ENCODE measurements at places on chromosomes 6 and 20.

GRCh38 chr6:2081155-2082138 lies 164.0 kb downstream of the GMDS start:
- no peak for DNase-seq

- DNase-seq = no peak
Measured at GRCh38 chr6:29790626-29791025, 37.0 kb upstream of the HLA-G start.

- no peak for DNase-seq
Measured at GRCh38 chr6:43070028-43070632, 6.0 kb upstream of the PTK7 start.

GRCh38 chr6:50097966-50098640 lies 48.4 kb upstream of the DEFB112 start:
- DNase-seq = no peak

GRCh38 chr6:6834356-6835222 lies 246.1 kb downstream of the LY86 start:
- no peak for DNase-seq

GRCh38 chr6:34028691-34029360 lies 117.1 kb downstream of the GRM4 start:
- DNase-seq = no peak

DNA sequence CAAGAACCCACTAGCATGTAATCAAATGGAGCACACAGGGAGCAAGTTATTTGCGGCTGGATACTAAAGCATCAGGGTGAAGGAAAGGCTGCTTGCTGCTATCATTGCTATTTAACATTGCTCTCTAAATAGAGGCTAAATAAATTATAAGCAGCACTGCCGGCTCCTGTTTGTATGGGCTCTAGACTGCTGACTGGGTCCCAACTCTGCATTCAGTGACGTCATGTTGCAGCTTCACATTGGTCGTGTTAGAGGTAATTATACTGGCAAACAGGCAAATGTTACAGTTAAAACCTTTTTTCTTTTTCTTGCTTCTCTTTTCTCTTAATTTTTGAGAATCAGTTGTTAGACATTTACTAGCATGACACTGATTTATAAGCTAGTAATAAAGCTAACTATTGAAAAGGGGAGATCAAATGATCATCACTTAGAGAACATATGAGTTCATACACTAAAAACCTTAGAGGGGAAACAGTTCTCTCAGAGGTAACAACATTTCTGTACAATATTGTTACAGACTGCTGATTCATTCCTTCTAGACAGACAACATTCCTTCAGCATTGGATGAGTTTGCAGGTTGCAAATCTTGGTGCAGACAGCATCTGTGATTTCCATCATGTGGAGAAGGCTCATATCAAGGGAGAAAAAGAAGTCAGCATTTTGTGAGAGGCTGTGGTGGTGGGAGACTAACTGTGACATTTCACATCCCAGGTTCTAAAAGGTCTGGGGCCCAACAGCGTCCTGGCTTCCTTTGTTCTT lies 15.9 kb downstream of the RFPL4B start:
- DNase-seq = no peak

DNA sequence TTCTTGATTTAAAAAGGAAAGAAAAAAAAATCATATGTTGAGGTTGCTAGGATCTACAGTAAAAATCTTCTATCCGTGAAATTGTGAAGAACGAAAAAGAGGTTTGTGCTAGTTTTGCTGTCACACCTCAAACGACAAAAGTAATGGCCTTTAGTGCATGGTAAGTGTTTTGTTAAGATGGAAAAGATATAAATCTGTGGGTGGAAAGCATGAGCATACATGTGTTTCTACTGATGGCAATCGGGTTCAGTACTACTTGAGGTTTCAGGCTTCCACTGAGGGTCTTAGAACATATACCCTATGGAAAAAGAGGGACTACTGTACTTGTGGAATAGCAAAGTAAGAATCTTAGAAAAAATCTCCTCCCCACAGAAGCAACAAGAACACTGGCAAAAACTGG lies 58.0 kb downstream of the AHI1 start:
- DNase-seq = no peak

DNA sequence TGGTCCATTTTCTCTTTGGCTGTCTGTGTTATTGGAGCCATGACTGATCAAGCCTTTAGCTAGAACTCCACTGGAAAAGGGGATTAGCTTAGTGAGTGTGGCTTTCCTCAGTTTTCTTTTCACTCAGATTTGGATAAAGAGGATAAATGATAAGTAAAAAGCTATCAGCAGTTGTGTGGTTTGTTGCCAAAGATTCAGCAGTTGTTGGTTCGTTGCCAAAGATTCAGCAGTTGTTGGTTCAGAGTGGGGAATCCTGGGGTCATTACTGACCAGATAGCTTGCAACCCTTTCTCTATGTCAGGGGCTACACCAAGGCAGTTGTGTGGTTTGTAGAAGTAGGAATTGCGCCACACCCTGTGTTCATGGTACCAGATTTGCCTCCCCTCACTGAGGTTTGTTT lies 107.7 kb upstream of the SCP2D1 start:
- DNase-seq = no peak

- no peak for DNase-seq
Measured at GRCh38 chr6:37482606-37483251, 17.0 kb downstream of the CCDC167 start.

DNA sequence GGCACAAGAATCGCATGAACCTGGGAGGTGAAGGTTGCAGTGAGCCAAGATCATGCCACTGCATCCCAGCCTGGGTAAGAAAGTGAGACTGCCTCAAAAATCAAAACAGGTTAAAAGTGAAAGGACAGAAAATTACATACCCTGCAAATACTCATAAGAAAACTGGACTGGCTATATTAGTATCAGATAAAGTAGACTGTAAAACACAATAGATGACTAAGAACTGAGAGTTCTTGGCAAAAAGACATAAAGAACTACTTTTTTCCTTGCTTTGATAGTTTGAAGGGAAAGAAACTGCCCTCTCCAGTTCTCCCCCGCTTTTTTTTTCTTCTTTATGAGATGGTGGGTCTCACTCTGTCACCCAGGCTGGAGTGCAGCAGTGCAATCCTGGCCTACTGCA lies 17.0 kb downstream of the SNX3 start:
- DNase-seq = no peak

GRCh38 chr6:105994118-105994590 lies 92.0 kb upstream of the PRDM1 start:
- no peak for DNase-seq

- no peak for DNase-seq
Measured at GRCh38 chr6:25550631-25551030, 101.4 kb upstream of the SCGN start.

- DNase-seq = no peak
Measured at GRCh38 chr6:138248878-138249277, 30.6 kb upstream of the PBOV1 start.

GRCh38 chr6:145887969-145888368 lies 73.4 kb upstream of the FBXO30 start:
- no peak for DNase-seq

GRCh38 chr20:881051-881782 lies 34.9 kb downstream of the ANGPT4 start:
- DNase-seq = no peak

GRCh38 chr6:17219098-17219497 lies 62.1 kb upstream of the RBM24 start:
- no peak for DNase-seq

DNA sequence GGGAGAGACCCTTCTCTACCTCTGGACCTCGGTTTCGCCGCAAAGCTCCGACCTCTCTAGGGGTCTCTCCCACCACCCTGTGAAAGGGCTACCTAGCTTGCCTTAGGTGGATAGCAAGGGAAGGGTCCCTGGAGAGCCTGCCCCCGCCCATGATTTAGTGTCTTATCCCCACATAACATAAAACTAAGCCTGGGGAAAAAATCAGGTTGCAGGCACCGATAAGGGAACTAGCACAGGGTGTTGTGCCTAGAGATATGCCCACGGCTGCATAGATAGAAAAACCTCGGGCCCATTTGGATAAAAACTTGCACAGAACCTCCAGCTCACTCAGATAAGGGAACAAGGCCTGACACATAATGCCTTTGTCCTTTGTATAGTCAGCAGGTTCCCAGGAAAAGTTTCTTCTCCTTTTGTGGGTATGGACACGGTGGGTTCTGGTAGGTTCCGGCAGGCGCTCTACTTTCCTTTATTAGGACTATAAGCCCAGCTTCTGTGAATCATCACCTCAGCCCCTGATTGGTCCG lies 846 bp downstream of the ZSCAN31 start:
- DNase-seq = no peak

DNA sequence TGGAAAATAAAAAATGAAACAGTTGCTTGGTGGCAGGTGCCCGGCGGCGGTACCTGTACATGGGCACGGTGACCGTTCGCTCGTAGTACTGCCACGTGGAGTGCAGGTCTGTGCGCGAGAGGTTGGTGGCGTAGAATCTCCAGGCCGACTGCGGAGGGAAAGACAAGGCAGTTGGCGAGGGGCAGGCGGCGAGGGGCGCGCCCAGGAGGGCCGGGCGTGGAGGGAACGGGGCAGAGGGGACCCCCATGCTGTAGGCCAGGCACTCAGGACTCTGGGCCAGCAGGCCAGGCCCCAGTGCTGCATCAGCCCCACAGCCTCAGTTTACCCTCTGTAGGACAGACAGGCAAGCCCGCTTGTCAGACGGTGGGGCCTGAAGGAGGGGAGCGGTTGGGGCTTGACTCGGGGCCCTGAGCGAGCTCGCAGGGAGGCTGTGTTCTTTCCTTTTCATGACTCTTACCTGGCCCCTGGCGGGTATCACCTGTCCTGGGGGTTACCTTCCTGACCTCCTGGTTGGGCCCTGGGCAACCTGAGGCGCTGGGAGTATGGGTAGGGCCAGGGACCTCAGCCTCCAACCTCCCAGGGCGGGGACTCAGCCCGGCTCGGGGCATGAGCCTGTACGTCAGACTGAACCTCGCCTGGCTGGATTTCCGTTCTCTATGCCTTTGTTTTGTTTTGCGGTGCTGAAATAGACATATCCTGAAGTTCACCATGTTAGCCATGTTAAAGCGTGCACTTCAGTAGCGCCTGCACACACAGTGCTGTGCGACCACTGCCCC lies 38.5 kb downstream of the KCNQ2 start:
- no peak for DNase-seq

DNA sequence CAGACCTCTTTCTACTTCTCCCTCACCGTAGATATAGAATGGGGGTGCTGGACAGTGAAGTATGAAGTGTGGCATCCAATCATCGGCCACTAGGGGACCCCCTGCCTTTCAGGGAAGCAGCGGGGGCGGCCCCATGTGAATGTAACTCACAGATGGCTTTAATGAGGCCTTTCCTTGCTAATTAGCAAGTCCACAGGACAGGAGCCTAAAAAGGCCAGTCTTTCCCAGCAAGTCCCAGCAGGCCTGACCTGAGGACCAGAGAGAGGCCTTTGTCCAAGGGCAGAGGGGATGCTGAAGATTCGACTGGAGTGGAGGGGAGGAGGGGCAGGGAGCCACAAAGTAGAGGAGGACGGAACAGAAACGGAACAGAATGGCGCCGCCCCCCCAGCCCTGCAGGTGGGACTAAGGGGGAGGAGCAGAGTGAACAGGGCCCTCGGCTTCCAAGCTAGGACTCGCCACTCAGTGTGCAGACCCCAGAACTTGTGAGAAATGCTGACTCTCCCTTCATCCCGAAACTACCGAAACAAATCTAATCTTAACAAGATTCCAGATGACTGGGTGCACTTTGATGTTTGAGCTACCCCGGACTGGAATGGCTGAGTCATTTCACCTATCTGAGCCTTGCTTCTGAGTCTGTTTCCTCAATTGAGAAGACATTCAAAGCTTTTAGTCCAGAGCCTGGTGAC lies 5.8 kb downstream of the C6orf132 start:
- DNase-seq = no peak

- no peak for DNase-seq
Measured at GRCh38 chr20:52766645-52767435, 205.3 kb upstream of the TSHZ2 start.

GRCh38 chr6:5541751-5542432 lies 280.6 kb downstream of the FARS2 start:
- DNase-seq = no peak

GRCh38 chr6:132490478-132491204 lies 22.3 kb downstream of the STX7 start:
- DNase-seq = no peak

- DNase-seq = no peak
Measured at GRCh38 chr6:73632346-73632745, 21.4 kb downstream of the SLC17A5 start.

DNA sequence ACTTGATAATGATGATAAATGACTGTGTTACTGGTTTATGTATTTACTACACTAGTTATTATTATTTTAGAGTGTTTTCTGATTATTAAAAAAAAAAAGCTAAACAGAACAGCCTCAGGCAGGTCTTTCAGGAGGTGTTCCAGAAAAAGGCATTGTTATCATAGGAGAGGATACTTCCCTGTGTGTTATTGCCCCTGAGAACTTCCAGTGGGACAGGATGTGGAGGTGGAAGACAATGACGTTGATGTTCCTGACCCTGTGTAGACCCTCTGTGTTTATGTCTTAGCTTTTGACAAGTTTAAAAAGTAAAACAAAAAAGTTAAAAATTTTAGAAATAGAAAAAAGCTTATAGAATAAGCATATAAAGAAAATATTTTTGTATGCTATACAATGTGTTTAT lies 49.1 kb downstream of the NCOA7 start:
- DNase-seq = no peak

- DNase-seq = no peak
Measured at GRCh38 chr20:46113113-46113470, 5.0 kb upstream of the CD40 start.

DNA sequence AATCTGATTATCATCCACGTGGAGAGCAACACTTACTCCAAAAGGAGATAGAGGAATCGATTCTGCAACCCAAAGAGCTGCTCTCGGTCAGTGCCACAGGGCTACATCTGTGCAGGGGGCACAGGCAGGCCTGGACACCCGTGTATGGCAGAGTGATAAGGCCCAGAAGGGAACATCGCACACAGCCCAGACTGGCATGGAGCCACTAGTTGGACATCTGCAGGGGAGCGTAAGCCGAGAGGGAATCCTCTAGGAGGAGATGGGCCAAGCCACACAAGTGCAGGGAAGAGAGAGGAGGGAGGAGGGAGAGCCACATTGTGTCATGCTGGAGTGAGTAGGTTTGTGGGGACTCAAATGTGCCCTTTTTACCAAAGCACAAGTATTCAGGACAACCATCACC lies 50.4 kb upstream of the ENTPD6 start:
- peak; percentile 13 for DNase-seq

- DNase-seq = peak; percentile 43
Measured at GRCh38 chr20:1225783-1226654, at the start of gene RAD21L1. Gene RAD21L1 (plus strand): TSS chr20:1226044. CDS start chr20:1228454, 2,410 bp downstream.

- no peak for DNase-seq
Measured at GRCh38 chr6:70758883-70759282, 91.2 kb downstream of the SMAP1 start.

GRCh38 chr6:142816031-142816430 lies 128.9 kb downstream of the HIVEP2 start:
- DNase-seq = no peak

GRCh38 chr6:107871016-107871415 lies 46.9 kb upstream of the SCML4 start:
- no peak for DNase-seq

GRCh38 chr20:32193996-32194395 lies 13.5 kb downstream of the PLAGL2 start:
- DNase-seq = no peak

Data from putamen (tissue), 1 donor.